Central memory CD8-positive, alpha-beta T cell (primary cell): ENCODE measurements at places on chromosomes 12 and 14.

DNA sequence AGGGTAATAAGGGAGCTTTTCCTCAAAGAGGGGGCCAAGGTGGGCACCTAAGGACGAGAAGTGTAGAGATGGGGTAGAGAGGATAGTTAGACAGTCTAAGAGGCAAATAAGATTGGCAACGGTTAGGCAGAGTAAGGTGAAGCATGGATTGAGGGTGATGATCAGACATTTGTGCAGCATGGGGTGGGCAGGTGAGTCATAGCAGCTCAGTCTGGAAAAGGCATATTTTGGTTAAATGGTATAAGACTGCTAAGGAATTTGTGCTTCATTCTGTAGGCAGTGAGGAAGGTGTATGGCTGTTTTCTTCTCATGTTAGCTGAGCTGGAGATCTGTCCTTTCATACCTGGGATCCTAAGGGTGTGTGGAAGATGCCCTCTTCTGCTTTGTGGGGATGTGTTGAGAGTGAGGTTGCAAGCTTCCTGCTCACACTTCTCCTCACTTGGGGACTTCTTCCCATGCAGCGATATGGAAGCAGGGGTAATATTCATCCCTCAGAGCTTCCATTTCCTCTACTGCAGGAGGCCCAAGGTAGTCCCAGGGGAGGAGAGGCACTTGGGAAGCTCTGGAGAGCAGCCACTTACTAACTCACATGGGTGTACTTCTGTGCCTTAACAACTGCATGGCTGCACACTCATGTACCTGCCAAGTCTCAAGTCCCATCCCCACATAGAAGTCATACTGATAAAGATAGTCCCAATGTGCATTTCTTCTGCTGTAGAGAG, 28.9 kb downstream of the GSG1 start:
- no peak for DNase-seq

- peak; percentile 13 for DNase-seq
Measured at GRCh38 chr12:28253161-28253641, 62.9 kb downstream of the CCDC91 start.

- no peak for DNase-seq
Measured at GRCh38 chr14:68015356-68016254, 196.0 kb downstream of the RAD51B start.

DNA sequence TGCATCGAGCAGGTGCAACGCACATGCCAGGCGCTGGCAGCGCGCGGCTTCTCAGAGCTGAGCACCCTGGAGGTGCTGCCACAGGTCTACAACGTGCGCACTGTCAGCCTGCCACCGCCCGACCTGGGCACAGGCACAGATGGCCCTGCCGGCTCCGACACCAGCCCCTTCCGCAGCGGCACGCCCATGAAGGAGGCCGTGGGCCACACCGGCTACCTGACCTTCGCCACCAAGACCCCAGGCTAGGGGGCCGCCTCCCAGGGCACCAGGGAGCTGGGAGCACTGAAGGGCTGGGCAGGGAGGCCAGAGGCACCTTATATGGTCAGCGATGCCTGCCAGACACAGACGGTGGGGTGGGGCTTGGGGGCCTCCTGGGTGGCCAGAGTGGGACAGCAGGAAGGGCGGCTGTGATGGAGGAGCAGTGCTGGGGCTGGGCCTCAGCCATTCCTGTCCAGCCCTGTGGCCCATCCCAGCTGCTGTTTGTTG, 5.6 kb downstream of the TRMT61A start:
- no peak for DNase-seq

DNA sequence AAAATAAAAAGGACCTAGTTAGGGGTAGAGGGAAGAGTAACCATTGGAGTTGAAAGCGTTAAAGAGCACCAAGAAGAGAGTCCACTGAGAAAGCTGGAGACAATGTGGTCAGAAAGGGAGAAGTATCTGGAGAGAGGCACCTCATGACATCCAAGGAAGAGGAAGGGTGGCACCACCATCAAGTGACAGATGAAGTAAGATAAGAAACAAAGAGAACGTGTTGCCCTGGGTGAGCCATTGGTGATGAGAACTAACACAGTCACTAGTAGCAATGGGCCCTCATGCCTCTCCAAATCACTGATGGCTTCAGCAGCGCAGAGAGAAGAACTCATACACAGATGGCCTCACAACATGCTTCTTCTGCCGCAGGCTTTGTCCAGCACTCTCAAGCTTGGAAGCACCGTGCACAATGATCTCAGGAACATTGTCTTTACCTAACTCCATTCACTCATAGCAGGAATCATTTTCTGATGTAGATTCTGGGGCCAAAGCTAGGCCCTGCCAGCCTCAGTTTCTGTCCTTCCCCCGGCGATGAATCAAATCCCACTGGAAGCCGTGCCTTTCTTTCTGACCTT, 252.9 kb downstream of the DPF3 start:
- DNase-seq = no peak
